Immature natural killer cell (primary cell): ENCODE measurements at places on chromosomes 6 and 20.

GRCh38 chr6:14975471-14975817, 270.4 kb upstream of the JARID2 start:
- H3K4me1 ChIP-seq = no peaks in the 10 kb centered on the region
- H3K36me3 ChIP-seq = no peaks in the 10 kb centered on the region
- H3K27ac ChIP-seq = no peak overlapping the region
- H3K27me3 ChIP-seq = peaks cover 4% of the 10 kb centered on the region
- DNase-seq = no peak

GRCh38 chr6:121873595-121873994, 438.1 kb downstream of the GJA1 start:
- H3K36me3 ChIP-seq = no peaks in the 10 kb centered on the region
- H3K4me3 ChIP-seq = no peak overlapping the region
- H3K4me1 ChIP-seq = no peaks in the 10 kb centered on the region
- H3K27me3 ChIP-seq = no peaks in the 10 kb centered on the region
- no peak overlapping the region for H3K27ac ChIP-seq
- no peak for DNase-seq

DNA sequence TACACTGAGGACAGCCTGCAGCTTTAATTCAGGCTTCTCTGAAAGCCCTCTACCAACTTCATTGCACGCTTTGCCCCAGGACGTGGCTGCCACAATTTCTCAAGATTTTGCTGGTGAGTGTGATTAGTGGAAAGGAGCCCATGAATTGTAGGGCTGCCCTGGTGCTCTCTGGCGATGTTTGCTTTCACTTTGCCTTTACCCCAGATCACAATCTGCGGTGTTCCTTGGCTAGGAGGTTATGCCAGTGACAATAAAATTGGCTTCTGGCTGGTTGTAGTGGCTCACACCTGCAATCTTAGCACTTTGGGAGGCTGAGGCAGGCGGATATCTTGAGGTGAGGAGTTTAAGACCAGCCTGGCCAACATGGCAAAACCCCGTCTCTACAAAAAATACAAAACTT, 139.3 kb downstream of the FOXC1 start:
- no peaks in the 10 kb centered on the region for H3K27me3 ChIP-seq
- peak; percentile 9 for DNase-seq
- H3K27ac ChIP-seq = no peak overlapping the region

GRCh38 chr20:12927489-12927888, 81.3 kb upstream of the SPTLC3 start:
- no peak overlapping the region for H3K4me3 ChIP-seq
- no peaks in the 10 kb centered on the region for H3K27me3 ChIP-seq
- peaks cover 3% of the 10 kb centered on the region for H3K36me3 ChIP-seq
- H3K4me1 ChIP-seq = peaks cover 37% of the 10 kb centered on the region
- peak overlapping the region; percentile 65 for H3K27ac ChIP-seq

GRCh38 chr6:72825315-72825911, 203.5 kb downstream of the KCNQ5 start:
- H3K4me3 ChIP-seq = no peak overlapping the region
- H3K27ac ChIP-seq = no peak overlapping the region
- no peak for DNase-seq

- DNase-seq = no peak
- H3K27ac ChIP-seq = no peak overlapping the region
- H3K4me3 ChIP-seq = no peak overlapping the region
- no peaks in the 10 kb centered on the region for H3K36me3 ChIP-seq
These were observed 749.3 kb downstream of the TENT5A start for GRCh38 chr6:81003156-81003555.

DNA sequence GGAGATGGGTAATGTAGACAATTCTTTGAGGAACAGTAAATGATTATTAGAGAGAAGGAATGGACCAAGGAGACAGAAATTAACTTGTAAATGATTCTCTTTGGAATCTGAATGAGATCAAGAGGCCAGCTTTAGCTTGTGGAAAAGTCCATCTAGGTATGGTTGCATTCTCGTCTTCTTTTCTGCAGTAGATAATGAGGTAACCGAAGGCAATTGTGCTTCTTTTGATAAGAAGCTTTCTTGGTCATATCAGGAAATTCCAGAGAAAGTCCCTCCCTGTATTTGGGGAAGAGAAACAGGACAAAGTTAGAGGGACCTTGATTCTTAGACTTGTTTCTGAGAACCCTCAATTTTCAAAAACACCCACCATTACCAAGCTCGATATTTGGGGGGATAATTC, 109.1 kb upstream of the PRSS16 start:
- peaks cover 2% of the 10 kb centered on the region for H3K36me3 ChIP-seq
- H3K27ac ChIP-seq = peak overlapping the region; percentile 97
- H3K4me3 ChIP-seq = peak overlapping the region; percentile 98
- H3K4me1 ChIP-seq = peaks cover 46% of the 10 kb centered on the region
- DNase-seq = no peak

GRCh38 chr6:89729818-89730217, 89.8 kb downstream of the MDN1 start:
- no peak overlapping the region for H3K27ac ChIP-seq
- no peaks in the 10 kb centered on the region for H3K27me3 ChIP-seq
- peaks cover 57% of the 10 kb centered on the region for H3K36me3 ChIP-seq
- no peak for DNase-seq

DNA sequence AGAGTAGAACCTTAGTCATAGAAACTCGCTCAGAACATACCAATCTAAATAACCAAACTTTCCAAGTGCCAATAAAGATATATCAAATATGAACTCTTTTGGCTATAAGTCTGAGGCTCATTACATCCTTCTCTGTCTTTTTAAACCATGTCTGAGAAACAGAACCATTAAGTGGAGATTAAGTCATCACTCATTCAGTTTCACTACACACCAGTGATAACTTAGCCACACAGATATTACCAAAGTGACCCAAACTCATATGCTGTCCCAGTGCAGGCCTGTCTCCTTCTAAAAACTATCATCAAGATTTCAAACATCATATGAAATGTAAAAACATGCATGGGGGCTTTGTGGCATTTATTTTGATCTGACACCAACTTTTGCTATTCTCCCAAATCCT, 12.0 kb downstream of the GCLC start:
- H3K4me3 ChIP-seq = no peak overlapping the region
- H3K27ac ChIP-seq = peak overlapping the region; percentile 37
- H3K27me3 ChIP-seq = no peaks in the 10 kb centered on the region
- no peaks in the 10 kb centered on the region for H3K36me3 ChIP-seq
- peaks cover 36% of the 10 kb centered on the region for H3K4me1 ChIP-seq

GRCh38 chr6:68718385-68719073, 83.4 kb downstream of the ADGRB3 start:
- DNase-seq = no peak
- H3K27me3 ChIP-seq = no peaks in the 10 kb centered on the region
- H3K27ac ChIP-seq = no peak overlapping the region

- H3K27me3 ChIP-seq = peaks cover 6% of the 10 kb centered on the region
- no peaks in the 10 kb centered on the region for H3K4me1 ChIP-seq
- H3K4me3 ChIP-seq = no peak overlapping the region
- H3K36me3 ChIP-seq = no peaks in the 10 kb centered on the region
These were observed 159.5 kb downstream of the MRPL14 start for GRCh38 chr6:43967719-43968091.
